ENCODE measurements at places on chromosomes 6 and 20.

DNA sequence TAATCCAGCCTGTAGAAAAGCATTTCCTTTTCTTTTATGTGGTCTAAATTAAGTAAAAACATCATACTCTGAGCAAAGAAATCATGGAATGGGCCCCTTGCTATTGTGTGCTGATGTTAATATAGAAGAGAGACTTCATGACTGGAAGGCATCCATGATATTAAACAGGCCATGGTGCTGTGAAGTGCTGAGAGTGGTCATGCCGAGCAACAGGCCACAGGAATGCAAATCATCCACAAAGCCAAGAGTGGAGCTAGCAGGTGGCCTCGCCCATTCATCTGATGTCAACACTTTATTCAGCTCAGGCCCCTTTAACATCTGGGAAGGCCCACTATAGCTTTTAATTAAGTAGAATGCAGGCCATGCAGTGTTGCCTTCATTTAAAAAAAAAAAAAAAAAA, 115.2 kb upstream of the HMGCLL1 start:
- no peak for DNase-seq

- no peak for DNase-seq
These were observed 66.0 kb downstream of the BACH2 start for GRCh38 chr6:90230548-90231215.

- no peak for DNase-seq
These were observed 178.8 kb upstream of the HDDC2 start for GRCh38 chr6:125480571-125480970.

- no peak for DNase-seq
These were observed 314.6 kb downstream of the CDH4 start for GRCh38 chr20:61566691-61567090.

GRCh38 chr20:33490934-33491656, 1.2 kb downstream of the CBFA2T2 start:
- DNase-seq: no peak

DNA sequence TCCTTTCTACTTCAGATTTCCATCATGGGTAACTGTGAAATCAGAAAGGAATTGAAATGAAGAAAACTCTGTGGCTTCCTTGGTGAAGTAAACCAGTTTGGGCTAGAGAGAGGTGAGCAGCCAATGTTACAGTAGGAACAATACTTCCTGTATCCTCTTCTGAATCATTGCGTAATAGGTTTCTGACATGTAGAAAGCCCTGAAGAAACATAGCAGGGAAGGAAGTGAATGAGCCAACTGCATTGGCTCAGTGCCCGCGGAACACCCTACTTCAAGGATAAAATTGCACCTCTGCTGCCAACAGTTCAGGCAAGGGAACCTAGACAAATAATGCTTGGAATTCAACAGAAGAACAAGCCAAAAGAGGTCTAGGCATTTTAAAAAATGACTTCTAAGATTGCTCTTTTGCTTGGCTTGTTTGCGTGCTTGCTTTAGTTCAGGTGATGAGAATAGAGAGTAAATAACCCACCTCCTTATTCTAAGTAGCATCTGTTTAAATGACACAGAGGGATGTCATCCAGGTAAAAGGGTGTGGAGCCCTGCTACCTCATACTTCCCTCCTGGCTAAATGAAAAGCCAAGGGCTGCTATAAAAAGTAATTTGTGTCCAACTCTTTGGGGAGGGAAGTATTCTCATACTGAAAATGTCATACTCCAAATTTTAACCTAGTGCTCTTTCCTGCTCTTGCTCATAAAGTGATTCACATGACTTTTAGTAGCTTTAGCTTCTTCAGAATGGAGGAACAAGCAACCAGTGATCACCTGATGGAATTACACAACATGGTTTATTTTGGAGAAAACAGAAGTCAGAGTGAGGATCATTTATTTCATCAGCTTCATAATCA, 30.0 kb upstream of the AKIRIN2 start:
- DNase-seq: no peak

All from activated CD8-positive, alpha-beta memory T cell treated with anti-CD3 and anti-CD28 coated beads for 4 hours (primary cell).